Fibroblast of the aortic adventitia (primary cell): ENCODE measurements at places on chromosomes 1 and 21.

- no peak for DNase-seq
Observed at GRCh38 chr1:16420424-16421118, 16.7 kb downstream of the SPATA21 start.

DNA sequence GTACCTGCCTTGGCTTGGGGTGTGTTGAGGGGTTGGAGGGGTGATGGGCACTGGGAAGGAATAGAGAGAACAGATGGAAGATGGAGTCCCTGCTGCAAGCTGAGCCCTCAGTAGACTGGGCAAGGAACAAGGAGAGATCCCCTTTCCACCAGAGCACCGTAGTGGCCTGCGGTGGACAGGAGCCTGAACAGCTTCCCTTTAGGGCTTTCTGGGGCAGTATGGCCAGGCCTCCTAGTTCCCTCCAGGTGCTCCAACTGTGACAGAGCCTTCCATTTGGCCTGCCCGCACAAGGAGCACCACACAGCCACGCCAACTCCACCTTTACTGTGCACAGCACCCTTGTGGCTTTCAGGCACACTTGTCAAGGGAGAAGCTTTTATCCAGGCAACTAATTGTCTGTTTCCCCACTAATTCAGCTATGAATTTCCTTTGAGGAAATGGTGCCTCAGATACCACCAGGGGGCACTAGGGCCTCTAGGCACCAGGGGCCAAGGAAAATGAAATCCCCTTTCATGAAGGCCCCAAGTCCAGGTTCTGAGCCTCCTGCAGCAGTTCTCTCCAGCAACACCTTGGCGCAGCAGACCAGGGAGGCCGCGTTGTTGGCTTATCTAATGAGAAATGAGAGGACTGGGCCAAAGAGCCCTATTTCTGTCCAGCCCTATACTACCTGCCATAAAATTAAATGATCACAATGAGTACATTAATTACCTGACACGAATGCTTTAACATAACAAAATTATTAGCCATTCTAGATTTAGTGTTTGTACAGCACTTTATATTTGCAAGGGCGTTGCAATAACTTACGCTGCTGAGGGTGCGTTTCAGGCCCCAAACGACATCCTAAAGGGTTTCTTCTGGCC, 23.1 kb upstream of the ERI3 start:
- DNase-seq = peak; percentile 65

DNA sequence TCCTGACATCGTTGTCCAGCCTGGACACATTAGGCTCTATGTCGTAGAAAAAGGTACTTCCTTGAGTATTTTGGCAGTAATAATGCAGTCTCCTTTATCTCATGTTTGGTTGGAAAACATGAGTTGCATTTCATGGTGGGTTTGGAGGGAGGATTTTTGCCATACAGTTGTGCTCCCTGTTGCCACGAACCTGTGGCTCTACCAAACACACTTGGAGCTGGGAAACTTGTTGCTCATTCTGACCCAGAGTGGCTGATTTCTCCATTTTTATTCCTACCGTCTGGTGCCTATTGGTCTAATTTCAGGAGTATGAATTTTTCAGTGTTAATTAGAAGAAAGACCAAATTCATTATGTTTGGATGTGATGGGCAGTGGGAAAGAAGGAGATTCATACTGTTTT, 50.7 kb downstream of the MPZL1 start:
- no peak for DNase-seq

DNA sequence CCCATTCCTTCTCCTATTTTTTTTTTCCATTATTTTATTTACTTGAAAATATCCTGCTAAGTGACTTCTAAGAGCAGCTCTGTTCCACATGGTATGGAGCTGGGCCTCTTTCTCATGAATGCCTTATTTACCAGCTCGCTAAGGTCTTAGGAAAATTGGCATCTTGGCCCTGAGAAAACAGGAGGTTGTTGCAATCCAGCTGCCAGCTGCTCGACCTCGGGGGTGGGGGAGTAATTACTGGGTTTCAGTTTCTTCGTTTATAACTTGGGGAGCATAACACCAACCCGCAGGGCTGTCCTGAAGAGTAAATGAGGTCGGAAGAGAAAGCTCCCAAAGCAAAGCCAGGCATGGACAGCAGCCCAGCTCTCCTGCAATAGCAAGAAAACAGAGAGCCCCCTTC, 176.3 kb downstream of the AJAP1 start:
- no peak for DNase-seq

GRCh38 chr1:119093721-119094120, 46.7 kb downstream of the WARS2 start:
- peak; percentile 20 for DNase-seq

DNA sequence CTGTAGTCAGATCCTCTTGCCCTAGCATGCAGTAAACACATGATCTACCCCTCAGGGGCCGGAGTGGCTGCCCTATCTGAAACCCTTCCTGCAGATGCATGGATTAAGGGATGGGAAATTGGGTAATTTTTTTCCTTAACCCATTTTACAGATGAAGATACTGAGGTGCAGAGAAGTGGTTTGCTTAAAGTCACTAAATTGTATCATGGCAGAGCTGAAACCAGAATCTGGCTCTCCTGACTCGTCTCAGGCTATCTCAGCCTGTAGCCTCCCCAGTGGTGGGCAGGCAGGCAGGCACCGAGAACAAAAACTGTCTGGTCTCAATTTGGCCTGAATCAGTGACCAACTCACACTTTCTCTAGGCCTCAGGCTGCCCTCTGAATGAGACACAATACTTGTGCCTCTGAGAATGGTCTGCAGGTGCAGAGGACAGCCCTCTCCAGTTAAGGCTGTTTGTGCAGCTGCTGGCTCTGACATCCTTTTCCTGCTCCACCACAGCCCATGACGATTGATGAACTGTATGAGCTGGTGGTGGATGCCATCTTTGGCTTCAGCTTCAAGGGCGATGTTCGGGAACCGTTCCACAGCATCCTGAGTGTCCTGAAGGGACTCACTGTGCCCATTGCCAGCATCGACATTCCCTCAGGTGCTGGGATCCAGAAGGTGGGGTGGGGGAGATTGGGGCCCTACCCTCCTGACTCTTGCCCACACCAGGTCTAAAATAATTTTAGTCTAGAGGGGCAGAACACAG, 1.5 kb downstream of the NAXE start:
- DNase-seq = no peak

DNA sequence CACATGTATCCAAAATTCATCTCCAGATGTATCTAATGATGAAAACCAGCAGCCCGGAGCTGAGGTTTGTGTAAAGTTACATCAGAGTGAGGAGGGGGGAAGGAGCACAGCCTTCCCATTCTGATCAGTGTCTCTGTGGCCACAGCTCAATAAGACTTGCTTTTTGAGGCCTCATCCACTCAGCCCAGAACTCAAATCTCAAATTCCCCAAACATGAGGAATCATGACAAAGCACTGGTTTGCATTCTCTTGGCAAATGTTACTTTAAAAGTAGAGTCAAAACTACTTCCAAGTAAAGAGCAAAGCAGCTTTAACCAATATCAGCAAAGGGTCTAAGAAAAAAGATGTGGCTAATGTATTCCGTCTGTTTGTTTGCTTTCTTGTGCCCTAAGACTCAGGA, 30.9 kb downstream of the CCN1 start:
- peak; percentile 98 for DNase-seq

DNA sequence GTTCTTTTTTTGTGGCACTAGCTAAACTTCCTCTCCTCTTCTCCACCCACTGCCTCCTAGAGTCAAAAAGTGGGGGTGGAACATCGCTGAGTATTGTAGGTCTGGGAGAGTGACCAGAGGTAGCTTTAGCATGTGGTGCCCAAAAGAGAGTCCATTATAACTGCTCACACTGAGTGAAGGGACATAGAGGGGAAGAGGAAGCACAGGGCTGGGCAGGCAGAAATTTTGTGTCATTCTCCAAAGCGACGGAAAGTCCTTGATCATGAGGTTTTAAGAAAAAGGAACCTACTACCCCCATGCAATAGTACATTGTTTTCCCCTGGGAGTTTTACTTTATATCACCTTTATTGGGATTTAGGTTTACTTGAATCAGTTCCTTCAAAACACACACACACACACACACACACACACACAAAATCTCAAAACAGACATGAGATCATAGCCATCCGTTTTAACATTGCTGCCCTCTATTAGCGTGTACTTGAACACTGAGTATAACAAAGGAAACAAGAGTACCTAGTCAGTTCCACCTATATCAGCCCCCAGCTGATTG, 4.1 kb downstream of the CD84 start:
- no peak for DNase-seq

- no peak for DNase-seq
Observed at GRCh38 chr1:57551476-57551875, 127.6 kb upstream of the DAB1 start.

DNA sequence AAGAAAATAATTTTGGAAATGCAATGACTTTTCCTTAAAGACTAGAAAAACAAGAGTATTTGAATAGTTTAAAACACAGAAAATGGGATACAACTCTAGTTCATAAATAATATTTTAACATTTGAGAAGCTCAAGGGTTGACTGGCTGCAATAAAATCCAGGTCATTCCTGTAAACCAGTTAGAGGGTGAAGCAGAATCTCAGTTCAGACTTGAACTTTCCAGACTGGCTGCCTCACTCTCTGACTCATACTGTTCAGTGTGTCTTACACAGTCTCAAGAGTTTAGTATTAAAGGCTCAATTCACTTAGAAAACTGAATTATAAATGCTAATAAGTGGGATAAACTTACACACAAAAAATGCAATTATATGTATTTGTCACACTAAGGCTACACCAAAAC, 89.9 kb downstream of the RAVER2 start:
- DNase-seq = peak; percentile 58

GRCh38 chr1:19028546-19029129, 72.2 kb upstream of the IFFO2 start:
- no peak for DNase-seq

- DNase-seq = no peak
Observed at GRCh38 chr1:36743286-36744005, 260.7 kb upstream of the CSF3R start.

- peak; percentile 7 for DNase-seq
Observed at GRCh38 chr1:46466477-46467182, 23.0 kb upstream of the DMBX1 start.

- DNase-seq = no peak
Observed at GRCh38 chr1:154788886-154789285, 81.2 kb downstream of the KCNN3 start.

DNA sequence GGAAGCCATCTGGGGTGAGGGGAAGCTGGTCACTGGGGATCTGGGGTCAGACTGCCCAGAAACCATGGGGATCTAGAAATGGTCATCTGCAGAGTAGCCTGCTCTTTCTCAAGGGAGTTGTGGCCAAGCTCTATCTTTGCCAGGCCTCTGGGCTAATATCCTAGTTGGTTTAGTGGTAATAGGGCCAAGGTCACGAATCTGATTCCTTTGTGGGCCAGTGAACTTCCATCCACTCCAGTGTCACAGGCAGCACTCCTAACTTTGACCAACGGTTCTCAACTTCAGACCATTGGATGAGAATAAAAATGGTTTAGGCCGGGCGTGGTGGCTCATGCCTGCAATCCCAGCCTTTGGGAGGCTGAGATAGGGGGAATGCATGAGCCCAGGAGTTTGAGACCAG, 28.1 kb upstream of the PPP2R5A start:
- DNase-seq = no peak

- DNase-seq = no peak
Observed at GRCh38 chr1:160412028-160412362, 11.6 kb downstream of the VANGL2 start.

GRCh38 chr1:8687538-8687937, 129.9 kb downstream of the RERE start:
- no peak for DNase-seq

DNA sequence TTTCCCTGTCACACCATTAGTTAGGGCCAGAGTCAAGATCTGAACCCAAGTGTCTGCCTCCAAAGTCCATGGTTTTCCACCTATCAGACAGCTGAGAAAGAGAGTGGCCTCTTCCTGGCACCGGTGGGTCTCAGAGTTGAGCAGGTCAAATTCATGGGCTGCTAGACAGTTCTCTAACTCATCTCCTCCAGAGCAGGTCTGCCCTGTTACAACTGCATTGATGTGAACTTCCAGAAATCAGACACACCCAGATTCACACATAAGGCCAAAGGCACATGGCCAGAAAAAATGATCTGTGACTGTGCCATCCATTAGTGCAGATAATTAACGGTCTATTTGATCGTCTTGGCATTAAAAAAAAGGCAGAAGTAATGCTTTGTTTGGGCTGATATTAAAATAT, 17.5 kb downstream of the SMIM12 start:
- DNase-seq = no peak

DNA sequence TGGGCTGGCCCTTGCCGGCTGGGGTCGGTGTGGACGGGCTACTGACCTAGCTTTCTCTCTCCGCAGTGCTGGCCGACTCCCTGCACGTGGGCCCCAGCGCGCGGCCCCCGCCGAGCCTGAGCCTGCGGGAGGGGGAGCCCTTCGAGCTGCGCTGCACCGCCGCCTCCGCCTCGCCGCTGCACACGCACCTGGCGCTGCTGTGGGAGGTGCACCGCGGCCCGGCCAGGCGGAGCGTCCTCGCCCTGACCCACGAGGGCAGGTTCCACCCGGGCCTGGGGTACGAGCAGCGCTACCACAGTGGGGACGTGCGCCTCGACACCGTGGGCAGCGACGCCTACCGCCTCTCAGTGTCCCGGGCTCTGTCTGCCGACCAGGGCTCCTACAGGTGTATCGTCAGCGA, 34.9 kb downstream of the PTGFRN start:
- no peak for DNase-seq

DNA sequence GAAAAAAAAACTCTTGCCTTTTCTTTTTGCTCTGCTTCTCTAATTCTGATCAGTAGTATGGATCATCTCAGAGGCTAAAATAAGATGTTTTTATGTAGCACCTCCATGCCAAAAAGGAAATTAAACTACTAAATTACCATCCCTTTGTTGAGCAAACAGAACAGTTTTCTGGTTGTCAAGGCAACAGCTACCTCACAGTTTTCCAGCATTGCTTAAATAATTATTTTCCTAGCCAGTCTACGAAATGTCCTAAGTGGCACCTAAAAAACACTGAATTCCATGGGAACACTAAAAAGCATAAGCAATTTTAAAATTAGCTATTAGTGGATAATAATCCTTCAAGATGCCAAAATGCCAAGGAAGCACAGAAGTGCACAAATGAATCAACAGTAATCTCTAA, 61.7 kb downstream of the ARID4B start:
- no peak for DNase-seq

- no peak for DNase-seq
Observed at GRCh38 chr21:29297483-29298347, 1.0 kb upstream of the BACH1 start.

DNA sequence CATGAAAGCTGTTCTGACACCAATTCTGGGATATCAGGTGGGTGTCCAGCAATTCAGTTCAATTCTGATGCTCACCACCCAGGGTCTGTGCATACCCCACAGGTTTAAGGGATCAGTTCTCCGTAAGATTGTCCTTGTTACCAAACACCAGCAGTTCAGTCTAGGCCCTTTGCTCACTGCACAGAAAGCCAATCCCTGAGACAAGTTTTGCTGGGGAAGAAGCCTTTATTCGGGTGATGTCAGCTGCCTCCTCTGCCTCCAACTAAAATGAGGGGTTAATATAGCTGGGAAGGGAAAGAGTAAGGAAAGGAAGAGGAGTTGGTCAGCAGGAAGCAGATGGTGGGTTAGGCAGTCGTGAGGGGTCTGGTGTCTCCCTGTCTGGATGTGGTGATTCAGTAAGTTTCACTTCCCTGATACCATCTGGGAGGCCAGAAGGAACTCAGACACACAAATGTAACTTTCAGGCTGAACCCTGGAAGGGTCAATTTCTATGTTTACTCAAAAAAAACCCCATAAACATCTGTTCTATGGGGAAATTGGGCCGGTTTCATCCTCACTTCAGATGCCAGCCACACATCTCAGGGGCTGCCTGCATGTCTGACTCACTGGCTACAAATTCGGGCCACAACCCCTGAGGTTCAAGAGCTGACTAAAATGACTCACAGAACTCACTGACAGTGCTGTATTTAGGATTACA, 83.3 kb upstream of the PGBD5 start:
- DNase-seq = peak; percentile 69

GRCh38 chr1:180598333-180598974, 33.4 kb upstream of the XPR1 start:
- no peak for DNase-seq
